Activated T-cell treated with anti-CD3 and anti-CD28 coated beads, Interleukin-2, amount 50 U/mL, for 72 hours (primary cell): ENCODE measurements at places on chromosomes 13 and 19.
A peak's percentile ranks its signal among the peaks of the same experiment; 100 is the strongest.

GRCh38 chr13:102100234-102100633 is 301.6 kb downstream of the FGF14 start:
- DNase-seq = no peak

GRCh38 chr13:45781553-45782326 is 69.8 kb downstream of the SIAH3 start:
- no peak for DNase-seq

GRCh38 chr13:48403151-48403631 is 9.7 kb downstream of the LPAR6 start:
- peak; percentile 49 for DNase-seq

DNA sequence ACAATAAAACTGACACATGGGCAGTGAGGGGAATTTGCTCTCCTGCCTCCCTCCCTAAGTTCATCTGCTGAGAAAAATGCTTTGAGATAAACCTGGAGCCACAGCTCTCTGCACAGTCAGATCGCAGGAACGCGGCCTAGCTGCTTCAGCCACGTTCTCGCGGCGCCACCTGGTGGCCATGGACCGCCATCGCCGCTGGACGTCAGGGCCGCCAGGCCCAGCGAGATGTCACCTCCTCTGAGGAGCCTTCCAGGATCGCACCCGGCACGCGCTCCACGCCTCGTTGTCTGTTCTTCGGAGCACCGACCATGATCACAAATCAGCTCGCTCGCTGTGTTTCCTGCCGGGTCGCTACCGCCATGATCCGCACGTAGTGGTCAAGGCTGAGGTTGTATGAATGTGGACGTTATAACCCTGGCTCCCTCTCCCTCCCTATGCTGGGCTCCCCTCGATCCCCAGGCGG is 20.6 kb upstream of the USP29 start:
- peak; percentile 79 for DNase-seq

DNA sequence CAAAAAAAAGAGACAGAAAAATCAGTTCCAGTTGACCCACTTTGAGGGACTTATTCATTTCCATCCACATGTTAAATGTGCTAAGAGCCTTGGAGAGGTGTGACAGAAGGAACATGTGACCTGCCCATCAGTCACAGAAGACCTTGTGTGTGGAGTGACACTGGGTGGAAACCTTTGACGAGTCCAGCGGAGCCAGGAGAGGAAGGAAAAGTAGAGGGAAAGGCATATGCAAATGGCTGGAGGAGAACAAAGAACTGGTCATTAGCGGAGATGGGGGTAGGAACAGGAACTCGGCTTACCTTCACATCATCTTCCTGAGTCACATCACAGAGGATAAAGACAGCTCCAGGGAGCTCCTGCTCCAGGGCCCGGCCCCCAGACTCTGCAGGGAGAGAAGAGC is 2.3 kb downstream of the HSD17B14 start:
- DNase-seq = no peak

DNA sequence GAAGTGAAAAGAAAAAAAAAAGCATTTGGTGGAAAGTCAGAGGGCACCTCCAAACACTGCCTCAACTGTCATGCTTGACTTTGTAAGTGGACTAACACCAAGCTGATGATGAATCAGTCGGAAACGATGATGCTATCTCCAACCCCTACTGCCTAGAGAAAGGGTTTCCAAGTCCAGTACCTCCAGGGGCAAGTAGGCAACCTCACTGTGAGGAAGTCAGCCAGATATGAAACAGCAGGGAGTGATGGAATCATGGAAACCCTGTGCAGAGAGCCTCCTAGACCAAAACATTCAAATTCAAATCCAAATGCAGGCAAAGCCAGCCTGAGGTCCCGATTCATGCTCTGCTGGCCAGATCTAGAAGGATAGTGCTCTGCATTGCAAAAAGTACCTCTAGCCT is 100.9 kb upstream of the SERP2 start:
- DNase-seq = no peak

DNA sequence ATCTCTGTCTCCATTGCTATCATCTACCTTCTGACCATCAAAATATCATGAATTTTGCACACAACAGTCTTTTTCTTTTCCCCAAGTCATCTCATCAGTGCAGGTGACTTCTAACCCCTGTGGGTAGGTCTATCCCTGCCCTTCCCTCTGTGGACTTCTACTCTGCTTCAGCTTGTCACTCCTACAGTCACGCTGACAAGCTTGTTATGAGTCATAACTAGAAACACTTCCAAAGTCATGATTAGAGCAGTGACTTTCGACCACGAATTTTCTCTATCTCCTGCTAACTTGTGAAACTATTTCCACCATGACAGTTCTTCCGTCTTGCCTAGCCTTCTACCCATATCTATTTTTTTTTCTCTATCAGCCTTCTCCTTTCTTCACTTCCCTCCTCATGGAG is 343.7 kb upstream of the ARGLU1 start:
- DNase-seq = no peak

DNA sequence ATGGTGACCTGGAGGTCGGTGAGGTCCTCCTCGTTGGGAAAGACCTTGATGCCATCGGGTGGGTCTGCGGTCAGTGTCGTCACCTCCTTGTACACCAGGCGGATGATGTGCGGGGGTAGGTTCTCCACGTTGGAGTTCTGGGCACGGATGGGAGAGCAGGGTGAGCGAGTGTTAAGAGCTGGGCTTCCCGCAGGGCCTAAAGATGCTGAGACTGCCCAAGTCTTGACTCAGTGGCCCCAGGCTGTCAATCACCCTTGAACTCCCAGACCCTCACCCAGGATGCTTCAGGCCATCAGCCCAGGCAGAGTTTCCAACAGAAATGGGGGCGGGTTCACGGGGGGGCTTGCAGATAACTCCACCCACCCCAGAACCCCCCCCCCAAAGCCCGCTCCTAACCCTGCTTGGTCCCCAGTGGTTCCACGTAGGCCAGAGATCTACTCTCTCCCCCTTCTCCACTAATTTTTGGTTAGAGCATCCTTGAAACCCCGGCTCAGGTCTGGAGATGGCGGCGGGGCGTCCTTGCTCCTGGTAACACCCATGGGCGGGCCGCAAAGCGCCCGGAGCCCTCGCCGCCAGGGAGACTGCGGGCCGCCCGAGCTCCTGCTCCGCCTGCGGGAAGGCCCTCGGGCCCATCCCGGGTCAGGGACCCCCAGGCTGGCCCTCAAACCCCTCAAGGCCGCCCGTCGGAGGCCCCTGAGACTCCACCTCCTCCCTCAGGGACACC is 600 bp downstream of the UBE2S start:
- DNase-seq = no peak

GRCh38 chr13:64506246-64506645 is 2723.9 kb downstream of the PCDH9 start:
- DNase-seq = no peak

- no peak for DNase-seq
Measured at GRCh38 chr19:41219924-41220567, 1.0 kb downstream of the AXL start.

GRCh38 chr13:20390526-20391175 is 135.0 kb downstream of the CRYL1 start:
- DNase-seq = no peak

DNA sequence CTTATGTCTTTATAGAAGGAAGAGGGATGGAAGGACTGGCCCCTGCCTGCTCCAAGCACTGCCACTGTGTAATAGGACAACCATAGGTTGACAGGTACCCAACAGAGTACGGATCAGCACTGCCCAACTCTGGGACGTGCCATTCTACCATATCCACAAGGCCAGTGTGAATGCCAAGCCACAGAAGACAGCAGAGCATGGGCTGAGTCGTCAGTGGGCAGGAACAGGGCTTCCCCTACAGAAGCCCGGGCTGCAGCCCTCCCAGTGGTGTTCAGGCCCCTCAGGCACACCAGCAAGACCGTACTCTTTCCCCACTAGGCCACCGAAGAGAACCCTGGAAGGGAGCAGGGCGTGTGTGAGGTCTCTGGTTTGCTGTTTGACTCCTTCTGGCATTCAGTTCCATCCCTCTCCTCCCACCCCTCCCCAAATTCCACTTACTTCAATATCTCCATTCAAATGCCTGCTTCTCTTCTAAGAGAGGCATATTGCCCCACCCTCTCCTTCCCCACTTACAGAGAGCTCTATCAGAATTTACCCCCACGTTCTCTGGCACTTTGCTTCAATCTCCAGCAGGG is 209.4 kb downstream of the FOXO1 start:
- no peak for DNase-seq
